Heart left ventricle (tissue), 16 donors: ENCODE measurements at places on chromosomes 4 and X. TPM values are rescaled to one million over a fixed set of nuclear protein-coding genes. Genes with fewer than 3 reads are reported as not detected.

Gene AFF1
- 69.8 TPM for total RNA-seq

Gene NLRP2B
- total RNA-seq: not detected

Gene ARHGAP4
- total RNA-seq: 7.6 TPM

Gene RAB39B
- total RNA-seq: 0.34 TPM

Gene FAM184B
- not detected for total RNA-seq

Gene ARL9
- not detected for total RNA-seq

Gene ADH1C
- total RNA-seq: 2.2 TPM

Gene NPY2R
- total RNA-seq: not detected

Gene HSFX4
- total RNA-seq: not detected

Gene GATA1
- total RNA-seq: not detected

Gene HSD17B10
- 90.0 TPM for total RNA-seq

Gene COL4A6
- 14.0 TPM for total RNA-seq

Gene PCYT1B
- not detected for total RNA-seq

Gene DCAF16
- total RNA-seq: 14.2 TPM

Gene SLC38A5
- 2.1 TPM for total RNA-seq

Gene CENPVL1
- total RNA-seq: not detected

Gene LRCH2
- 1.1 TPM for total RNA-seq

Gene CLCN4
- total RNA-seq: 31.9 TPM

Gene PPBP
- 0.42 TPM for total RNA-seq

Gene CT45A10
- total RNA-seq: not detected

Gene UBL4A
- 44.5 TPM for total RNA-seq

Gene SPANXN3
- total RNA-seq: not detected

Gene PCDH11X
- total RNA-seq: 0.08 TPM

Gene RBM46
- not detected for total RNA-seq

Gene TMSB15C
- total RNA-seq: not detected

Gene GC
- not detected for total RNA-seq

Gene AMER1
- 4.5 TPM for total RNA-seq

Gene NAA11
- not detected for total RNA-seq
